NCI-H2227 treated with DMSO at 0.1 percent for 48 hours (cell line): ENCODE measurements at places on chromosomes 3 and 15.

- no peak for DNase-seq
Measured at GRCh38 chr3:16510620-16511319, 2.7 kb downstream of the RFTN1 start.

- DNase-seq: no peak
Measured at GRCh38 chr15:33644304-33644703, 324.0 kb upstream of the CHRM5 start.

DNA sequence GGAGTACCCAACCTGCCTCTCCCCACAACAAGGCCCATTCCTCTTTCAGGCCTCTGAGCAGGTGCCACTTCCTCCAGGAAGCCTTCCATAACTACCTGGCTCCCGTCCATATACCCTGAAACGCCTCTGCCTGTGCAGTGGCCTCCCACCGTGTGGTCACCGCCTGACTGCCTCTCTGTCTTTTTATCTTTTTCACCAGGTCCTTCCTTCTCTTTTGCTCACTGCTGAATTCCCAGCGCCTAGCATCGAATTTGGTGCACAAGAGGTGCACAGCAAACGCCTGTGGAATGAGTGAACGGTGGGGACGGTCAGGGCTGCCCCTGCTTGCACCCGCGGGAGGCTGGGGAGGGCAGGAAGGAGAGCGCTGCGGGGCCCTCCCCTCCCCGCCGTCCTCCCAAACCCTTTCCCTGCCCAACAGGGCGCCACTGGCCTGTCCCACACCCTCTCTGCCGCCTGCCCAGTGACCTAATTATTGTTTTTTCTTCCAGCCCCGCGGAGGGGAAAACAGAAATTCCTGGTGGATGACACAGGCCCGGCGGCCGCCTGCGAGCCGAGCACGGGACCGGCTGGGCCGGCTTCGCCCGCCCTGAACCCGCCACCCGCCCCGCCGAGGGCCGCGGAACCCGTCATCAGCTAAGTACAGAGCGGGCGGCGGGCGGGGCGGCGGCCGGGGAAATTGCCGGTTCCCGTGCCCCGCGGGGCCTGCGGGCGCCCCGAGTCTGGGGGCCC lies 140.1 kb downstream of the SMAD6 start:
- no peak for DNase-seq

DNA sequence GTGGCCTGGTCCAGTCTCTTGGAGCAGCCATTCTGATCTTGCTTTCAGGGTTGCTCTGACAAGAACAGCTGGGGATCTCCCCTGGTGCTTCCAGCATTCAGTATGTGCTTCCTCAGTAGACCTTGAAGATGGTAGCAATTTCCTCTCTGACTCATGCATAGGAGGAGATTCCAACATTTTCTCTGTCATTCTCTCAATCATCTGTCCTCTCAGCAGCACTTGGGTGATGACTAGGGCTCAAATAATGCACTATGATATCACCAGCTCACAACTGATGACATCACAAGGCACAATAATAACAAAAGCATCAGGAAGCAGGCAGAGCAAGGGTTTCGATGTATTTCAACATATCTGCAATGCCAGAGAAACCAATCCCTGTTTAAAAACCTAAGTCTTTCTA lies 52.7 kb downstream of the NFKBIZ start:
- DNase-seq: no peak

GRCh38 chr15:92510163-92510882 lies 116.6 kb downstream of the ST8SIA2 start:
- DNase-seq: no peak

DNA sequence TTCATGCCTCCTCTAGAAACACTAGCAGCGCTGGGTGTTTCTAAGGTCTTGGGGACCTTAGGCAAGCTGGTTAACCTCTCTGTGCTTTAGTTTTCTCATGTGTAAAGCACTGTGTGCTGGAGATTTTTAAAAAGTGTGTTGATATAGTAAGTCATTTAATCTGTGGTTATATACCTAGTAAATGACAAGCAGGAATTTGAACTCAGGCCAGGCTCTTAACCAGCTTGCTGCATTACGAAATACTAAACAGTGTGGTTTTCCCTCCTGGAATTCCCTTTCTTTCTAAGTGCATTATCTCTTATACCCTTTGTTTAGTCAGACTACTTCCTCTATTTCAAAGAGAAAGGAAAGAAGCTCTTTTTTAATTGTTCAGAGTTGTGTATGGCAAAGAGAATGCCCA lies 26.5 kb downstream of the NEO1 start:
- no peak for DNase-seq

- DNase-seq: no peak
Measured at GRCh38 chr3:24595796-24596195, 101.1 kb upstream of the THRB start.
